ENCODE measurements at places on chromosomes 13 and 19.

- peak; percentile 16 for DNase-seq
These were observed 83.9 kb downstream of the LRRC63 start for GRCh38 chr13:46295491-46296114.

- no peak for DNase-seq
These were observed 100.0 kb upstream of the PCDH9 start for GRCh38 chr13:67330149-67330548.

DNA sequence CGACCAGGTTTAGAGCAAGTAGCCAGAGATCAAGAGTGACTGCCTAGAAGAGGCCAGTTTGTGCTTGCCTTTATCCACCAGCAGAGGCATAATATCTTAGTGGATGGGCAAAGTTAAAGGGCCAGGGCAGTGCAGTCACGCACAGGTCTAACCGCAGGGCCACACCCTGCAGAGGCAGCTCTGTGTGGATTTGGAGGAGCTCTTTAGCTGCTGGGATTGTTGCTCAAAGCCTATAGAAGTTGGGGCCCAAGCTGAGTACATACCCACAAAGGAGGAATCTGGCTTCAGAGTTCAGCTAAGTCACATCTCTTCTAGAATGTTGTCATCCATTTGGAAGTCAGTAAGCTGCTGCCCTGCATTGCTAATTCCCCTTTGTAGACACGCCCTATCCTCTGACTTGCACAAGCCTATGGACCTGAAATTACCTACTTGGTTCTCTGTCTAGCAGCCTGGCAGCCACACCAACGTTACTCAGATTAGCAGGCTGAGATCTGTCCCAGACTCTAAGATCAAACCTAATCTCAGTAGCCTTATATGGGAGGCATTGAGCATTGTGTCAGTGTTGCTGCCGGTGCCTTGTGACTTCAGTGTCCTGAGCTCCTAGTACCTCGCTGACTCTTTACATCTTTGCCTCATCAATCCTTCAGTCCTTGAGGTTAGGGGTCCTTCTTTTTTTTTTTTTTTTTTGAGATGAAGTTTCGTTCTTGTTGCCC is 102.9 kb upstream of the STARD13 start:
- peak; percentile 36 for DNase-seq

GRCh38 chr19:43739439-43740235 is 15.1 kb downstream of the SMG9 start:
- DNase-seq: no peak

- no peak for DNase-seq
These were observed 17.6 kb downstream of the ZNF791 start for GRCh38 chr19:12628040-12629022.

DNA sequence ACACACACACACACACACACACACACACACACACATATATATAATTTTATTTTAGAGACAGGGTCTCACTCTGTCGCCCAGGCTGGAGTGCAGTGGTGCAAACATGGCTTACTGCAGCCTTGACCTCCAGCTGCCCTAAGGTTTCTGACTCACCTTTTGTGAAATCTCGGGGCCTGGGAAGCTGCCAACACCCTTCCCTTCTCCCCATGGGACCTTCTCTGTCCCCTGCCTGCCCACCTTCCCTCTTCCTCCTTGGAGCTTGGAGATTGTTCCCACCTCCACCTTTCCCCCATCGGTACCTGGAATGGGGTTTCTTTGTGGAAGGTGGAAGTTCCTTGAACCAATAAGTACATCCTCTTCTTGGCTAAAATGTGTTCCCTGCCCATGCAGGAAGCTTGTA is 6.3 kb downstream of the ARRDC5 start:
- no peak for DNase-seq

DNA sequence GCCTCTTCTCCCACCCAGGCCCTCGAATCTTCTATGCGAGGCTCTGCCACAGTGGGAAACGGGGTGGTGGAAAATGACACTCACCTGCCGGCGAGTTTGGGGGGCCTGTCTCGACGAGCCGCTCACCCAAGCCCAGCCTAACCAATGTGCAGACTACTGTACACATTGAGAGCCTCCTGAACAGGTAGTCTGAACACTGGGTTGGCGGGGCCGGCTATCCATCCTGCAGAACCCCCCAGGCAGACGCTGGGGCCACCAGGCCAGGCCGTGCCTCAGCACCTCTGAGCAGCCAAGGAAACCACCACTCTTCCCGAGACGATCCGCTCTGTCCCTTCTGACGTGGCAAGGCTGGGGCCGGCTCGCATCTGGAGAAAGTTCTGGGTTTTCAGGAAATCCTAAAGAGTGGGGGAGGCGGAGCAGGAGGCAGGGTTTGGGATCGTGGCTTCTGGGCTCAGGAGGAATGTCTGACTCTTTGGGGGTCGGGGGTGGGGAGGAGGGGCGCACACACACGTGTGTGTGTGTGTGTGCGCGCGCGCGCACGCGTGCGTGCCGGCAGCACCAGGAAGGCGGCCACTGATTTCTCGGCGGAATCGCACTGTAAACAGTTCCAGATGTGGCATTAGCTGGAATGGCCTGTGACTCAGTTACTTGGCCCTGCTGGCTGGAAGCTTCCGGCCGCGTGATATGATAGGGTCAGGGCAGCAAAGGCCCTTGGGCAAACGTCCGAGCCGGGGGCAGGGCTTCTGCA is 18.5 kb downstream of the TMED1 start:
- DNase-seq: peak; percentile 61

DNA sequence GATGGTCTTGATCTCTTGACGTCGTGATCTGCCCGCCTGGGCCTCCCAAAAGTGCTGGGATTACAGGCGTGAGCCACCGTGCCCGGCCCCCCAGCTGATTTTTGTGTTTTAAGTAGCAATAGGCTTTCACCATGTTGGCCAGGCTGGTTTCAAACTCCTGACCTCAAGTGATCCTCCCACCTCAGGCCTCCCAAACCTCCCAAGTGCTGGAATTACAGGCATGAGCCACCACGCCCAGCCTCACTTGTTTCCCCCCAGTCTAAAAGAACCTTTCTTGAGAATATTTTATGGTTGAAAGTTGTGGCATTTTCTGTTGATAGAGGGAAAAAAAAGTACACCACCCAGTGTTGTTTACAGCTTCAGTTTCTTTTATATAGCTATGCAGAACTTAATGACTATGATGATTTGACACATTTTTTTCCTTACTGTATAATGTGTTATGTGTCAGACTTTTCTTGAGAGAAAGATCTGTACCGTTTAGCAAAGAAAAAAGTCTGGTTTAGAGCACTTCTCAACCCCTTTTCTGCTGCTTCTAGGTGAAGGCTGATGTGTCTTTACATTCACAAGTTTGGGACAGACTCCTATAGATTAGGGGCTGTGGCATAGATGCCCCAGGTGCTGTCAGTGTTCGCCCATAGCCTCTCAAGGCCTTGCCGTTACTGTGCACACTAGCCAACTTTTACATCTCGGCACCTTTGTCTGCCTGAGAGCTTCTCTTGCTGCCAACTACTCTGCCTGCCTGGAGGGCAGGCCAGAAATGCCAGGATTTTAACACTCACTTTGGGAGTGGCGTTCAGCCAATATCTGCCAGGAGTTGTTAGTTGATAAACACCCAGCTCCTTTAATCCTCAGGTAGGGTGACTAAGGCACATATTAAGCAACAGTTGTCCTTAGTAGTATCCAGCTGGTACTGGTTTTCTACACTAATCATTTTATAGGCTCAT is 33.0 kb downstream of the KCTD4 start:
- DNase-seq: peak; percentile 83

GRCh38 chr13:49304763-49305700 is 57.3 kb downstream of the CDADC1 start:
- no peak for DNase-seq

GRCh38 chr13:33376212-33376611 is 90.7 kb upstream of the STARD13 start:
- no peak for DNase-seq

DNA sequence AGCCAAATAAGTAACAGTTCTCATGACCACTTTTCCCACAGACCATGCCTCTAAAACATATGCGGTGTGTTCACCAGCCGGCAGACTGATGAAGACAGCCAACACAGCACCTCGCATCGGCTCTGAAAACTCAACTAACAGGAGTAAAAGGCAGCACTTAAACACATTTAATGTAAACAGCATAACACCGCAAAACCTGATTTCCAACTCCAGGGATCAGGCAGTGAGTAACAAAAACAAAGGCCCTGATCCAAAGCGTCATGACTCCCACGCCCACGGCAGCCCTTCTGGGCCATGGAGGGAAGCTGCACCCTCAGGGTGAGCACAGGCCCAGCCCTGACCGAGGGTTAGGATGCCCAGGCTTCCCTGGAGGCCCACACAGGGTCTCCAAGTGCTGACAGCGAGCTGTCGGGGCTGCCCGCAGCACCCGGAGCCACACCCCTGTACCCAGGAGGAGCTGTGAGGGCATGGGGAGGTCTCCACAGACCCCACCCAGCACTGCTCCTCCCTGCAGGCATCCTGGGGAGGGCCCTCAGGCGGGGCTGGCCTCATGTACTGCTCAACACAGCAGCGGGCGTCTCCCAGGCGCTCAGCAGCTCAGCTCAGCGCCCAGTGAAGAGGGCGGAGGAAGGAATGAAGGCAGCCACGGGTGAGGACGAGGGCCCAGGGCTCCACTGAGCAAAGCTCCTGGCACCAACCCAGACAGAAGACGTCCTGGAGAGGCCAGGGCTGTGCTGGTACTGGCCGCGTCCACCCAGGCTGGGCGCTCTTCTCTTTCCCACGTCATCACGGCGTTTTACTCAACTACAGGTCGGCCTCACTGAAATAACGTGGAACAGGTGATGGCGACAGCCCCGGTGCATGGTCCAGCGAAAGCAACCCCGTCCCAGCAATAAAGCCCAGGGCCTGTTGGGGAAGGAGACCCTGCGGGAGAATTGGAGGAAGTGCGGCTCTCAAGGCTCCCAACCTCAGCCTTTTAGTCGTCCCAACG is 53.7 kb downstream of the RASA3 start:
- DNase-seq: peak; percentile 80

GRCh38 chr13:104057861-104058260 is 991.6 kb upstream of the SLC10A2 start:
- no peak for DNase-seq

- no peak for DNase-seq
These were observed 22.1 kb downstream of the EDNRB start for GRCh38 chr13:77896536-77896935.

- no peak for DNase-seq
These were observed 94.9 kb downstream of the ZIC5 start for GRCh38 chr13:99876651-99877050.

- no peak for DNase-seq
These were observed 10.6 kb upstream of the CEACAM21 start for GRCh38 chr19:41565379-41565720.

- no peak for DNase-seq
These were observed 37.1 kb downstream of the MYO9B start for GRCh38 chr19:17112700-17113099.

- DNase-seq: no peak
These were observed 6.7 kb downstream of the TPT1 start for GRCh38 chr13:45333977-45334922.

- no peak for DNase-seq
These were observed 800.4 kb downstream of the DIAPH3 start for GRCh38 chr13:59363313-59363712.

GRCh38 chr19:34556488-34556887 is 74.9 kb downstream of the WTIP start:
- no peak for DNase-seq

GRCh38 chr13:67306742-67307141 is 76.6 kb upstream of the PCDH9 start:
- no peak for DNase-seq

DNA sequence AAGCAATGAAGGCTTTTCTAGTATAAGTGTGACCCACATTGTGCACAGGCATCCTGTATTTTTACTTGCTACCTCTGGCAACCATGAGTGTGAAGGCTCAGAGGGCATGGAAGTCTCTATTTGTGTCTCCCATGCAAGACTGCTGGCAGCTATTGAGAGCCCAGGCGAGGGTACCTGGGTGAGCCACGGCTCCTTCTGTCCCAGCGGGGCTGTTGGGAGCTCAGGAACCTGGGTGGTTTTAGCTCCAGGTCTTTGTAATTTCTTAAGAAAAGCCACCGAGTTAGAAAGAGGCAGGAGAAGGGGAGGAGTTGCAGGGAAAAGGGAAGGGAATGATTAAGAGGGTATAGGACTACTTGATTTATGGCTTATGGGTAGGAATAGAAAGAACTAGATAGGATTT is 190.4 kb upstream of the SOX1 start:
- no peak for DNase-seq

GRCh38 chr13:46315491-46316075 is 71.5 kb downstream of the RUBCNL start:
- no peak for DNase-seq

GRCh38 chr13:76635232-76636230 is 250.7 kb downstream of the KCTD12 start:
- DNase-seq: no peak

DNA sequence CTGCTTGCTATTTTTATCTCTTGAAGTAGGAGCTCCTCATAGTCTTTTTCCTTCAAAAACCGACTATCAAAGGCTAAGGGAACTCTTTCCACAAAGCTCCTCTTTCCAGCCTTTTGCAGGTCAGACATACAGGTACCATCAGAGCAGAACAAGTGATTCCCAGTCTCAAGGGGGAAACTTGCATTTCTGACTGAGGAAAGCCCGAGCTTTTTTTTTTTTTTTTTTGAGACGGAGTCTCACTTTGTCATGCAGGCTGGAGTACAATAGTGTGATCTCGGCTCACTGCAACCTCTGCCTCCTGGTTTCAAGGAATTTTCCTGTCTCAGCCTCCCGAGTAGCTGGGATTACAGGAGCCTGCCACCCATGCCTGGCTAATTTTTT is 32.0 kb downstream of the RUBCNL start:
- DNase-seq: no peak

DNA sequence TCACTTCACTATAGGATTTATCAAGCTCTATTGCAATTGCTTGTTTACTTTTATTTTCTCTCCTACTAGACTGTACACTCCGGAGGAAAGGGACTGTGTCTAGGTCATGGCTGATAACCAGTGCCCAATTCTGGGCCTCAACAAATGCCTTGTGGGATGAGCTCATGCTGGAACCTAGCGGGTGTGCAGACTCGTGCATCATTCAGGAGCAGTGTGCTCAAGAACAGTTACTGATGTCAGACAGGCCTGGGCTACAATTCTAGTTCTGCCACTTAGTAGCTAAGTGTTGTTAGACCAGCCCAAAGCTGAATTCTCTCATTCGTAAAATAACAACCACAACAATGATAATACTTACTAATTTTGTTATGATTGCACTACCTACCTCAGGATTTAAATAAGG is 95.4 kb downstream of the CYSLTR2 start:
- no peak for DNase-seq

GRCh38 chr19:11418094-11418548 is 993 bp downstream of the RGL3 start:
- DNase-seq: no peak

DNA sequence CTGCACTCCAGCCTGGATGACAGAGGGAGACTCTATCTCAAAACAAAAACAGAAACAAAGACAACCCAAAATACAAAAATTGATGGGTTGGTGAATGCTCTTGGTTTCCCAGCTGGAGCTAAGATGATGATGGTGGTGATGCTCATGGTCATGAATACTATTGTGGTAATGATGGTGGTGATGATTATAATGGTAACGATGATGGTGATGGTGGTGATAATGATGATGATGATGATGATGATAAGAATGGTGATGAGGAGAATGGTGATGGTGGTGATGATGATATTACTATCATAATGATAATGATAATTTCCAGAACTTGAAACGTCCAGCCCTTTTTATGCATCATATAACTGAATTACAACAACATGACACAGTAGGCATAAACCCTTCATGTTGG is 40.1 kb downstream of the VAV1 start:
- no peak for DNase-seq

GRCh38 chr13:103803349-103803748 is 737.1 kb upstream of the SLC10A2 start:
- DNase-seq: no peak

Measured in H4 (cell line).